ENCODE measurements at places on chromosomes 5 and 9. TPM values are rescaled to one million over a fixed set of nuclear protein-coding genes. Genes with fewer than 3 reads are reported as not detected.
A peak's percentile ranks its signal among the peaks of the same experiment; 100 is the strongest.

NR6A1 gene
- total RNA-seq, result 5.9 TPM

APBB3 gene
- 15.1 TPM for total RNA-seq

DNA sequence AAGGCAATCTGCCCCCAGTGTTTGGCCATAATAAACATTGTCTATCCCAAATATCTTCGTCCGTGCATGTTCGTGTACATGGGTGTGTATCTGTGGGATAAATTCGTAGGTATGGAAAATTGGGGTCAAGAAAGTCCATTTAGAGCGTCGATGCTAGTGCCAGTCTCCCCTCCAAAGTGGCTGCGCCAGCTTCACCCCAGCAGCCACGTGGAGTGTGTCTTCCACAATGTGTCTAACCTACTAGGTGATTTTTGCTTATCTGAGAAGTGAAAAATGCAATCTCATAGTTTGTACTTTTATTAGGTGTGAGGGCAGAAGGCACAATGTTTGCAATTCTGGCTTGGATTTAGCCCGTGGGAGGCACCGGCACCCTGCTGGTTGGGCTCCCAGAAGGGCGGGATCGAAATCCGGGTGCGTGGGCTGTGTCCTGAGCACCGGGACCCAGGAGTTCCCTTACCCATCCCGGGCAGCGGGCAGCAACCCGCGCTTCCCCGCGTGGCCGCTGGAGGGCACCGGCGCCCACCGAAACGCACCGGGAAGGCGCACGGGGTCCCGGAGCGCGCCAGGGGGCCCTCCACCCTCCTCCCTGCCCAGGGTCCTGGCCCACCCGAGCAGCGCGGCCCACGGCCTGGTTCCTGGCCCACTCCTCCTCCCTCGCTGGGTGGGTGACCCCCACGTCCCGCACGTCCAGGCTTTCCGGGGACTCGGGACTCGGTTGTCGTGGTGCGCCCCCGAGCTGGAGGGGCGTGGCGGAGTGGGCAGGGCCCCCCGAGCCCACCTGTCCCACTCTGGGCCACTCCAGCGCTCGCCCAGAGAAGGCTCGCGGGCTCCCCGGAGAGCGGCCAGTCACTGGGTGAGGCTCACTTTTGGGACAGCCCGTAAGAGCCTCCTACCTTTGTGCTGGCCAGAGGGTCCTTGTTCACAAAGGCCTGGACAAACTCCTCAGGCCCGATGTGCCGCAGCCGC lies 55.4 kb upstream of the RNF130 start:
- peak; percentile 79 for DNase-seq

DNA sequence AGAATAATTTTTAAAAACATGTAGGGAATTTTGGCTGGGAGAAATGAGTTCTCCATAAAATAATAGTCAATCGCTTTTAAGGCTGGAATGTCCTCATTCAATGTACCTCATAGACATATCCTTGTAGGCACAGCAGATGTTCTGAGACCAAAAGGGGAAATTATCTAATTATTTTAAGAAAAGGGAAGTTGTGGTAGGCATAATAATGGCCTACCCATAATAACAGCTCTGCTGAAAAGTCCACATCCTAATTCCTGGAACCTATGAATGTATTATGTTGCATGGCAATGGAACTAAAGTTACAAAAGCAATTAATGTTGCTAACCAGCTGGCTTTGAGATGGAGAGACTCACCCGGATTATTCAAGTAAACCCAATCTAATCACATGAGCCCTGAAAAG lies 216.1 kb downstream of the TRIM36 start:
- no peak for DNase-seq

DNA sequence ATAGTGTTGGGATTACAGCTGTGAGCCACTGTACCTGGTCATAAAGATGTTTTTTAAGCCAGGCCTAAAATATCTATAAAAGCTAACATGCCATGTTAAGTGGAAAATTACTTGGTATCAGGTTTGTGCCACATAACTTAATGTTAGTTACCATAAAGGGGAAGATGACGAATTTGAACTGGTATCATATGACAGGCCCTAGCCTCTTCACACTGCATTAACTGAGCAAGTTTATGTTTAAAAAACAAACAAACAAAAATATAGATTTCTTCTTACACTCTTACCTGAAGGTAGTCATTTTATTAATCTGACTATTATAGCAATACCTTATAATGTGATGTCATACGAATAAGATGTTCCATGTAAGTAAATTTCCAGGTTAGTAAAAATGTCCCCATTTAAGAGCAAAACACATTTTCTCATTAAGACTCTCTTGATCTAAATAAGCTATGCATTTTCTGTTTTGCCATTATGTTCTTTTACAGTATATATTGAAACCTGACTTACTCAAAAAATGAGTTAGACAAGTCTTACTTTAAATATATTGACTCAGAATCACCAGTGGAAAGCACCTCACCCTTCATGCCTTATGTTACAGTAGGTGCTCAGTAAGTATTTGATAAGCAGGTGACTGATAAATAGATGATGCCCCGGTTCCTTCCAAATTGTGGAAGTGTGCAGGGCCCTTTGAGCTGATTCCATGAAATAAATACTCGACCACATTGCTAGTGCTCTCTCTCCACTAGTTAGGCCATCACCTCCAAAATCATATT lies 125.4 kb downstream of the CDC42SE2 start:
- no peak for DNase-seq

Measured in Calu3 (cell line).